AG09309 (cell line): ENCODE measurements at places on chromosomes 2 and 18.

- DNase-seq, result no peak
Observed at GRCh38 chr2:85017411-85018048, 46.6 kb downstream of the KCMF1 start.

DNA sequence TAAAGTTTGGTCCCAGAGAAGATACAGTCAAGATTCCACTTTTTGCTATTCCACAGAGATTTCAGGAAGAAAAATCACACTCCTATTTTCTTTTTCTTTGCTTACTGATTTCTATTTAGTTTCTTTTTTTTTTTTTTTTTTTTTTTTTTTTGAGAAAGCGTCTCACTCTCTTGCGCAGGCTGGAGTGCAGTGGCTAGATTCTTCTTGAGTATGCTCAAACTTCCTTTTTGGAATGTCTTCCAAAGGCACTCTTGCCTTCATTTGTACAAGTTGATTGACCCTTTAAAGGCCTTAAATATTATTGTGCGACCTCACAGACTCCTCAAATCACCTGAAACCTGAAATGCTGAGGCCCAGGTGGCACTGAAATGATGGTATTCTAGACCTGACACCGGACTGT, 9.6 kb downstream of the SCN1A start:
- no peak for DNase-seq

- DNase-seq, result no peak
Observed at GRCh38 chr2:78093436-78093835, 571.3 kb upstream of the LRRTM4 start.

- DNase-seq, result no peak
Observed at GRCh38 chr2:68237976-68238580, 14.3 kb downstream of the PPP3R1 start.

DNA sequence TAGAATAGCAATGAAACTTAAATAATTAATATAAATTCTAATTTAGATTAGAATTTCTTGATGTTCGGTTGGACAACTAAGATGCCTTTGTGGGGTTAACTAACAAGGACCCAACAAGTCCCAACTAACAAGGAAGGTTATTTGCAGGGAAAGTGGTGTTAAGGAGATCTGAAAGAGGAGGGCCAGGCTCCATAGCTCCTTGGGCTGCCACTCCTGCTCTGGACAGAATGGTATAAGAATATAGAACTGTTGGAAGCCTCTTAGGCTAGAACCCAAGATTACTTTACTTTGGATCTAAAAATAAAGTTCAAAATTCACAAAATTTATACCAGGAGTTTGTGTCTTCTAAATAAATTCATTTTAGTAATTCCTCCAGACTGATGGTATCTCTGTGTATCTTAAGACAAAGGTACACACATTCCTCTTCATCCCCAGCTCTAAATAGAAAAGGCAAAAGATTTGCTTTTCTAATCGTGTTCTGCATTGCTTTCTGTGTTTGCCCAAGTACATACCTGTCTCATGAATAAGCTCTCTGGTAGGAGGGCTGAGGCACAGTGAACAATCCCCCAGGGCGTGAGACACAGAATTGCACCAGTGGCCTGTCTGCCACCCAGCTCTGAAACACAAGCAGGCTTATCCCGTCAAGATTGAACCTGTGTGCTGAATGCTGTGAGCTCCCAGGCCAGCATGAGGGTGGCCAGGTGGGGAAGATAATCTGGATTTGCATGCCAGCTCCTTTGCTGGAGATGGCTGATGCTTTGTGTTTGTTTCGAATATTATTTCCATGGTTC, 176.0 kb downstream of the ACKR3 start:
- DNase-seq, result peak; percentile 39

GRCh38 chr2:175792199-175792598, 209.9 kb downstream of the LNPK start:
- DNase-seq, result peak; percentile 2

- no peak for DNase-seq
Observed at GRCh38 chr18:24273596-24273995, 124.0 kb downstream of the OSBPL1A start.

- no peak for DNase-seq
Observed at GRCh38 chr2:191980483-191980882, 133.6 kb upstream of the CAVIN2 start.

GRCh38 chr2:52289741-52290140, 1257.8 kb upstream of the NRXN1 start:
- DNase-seq, result no peak

DNA sequence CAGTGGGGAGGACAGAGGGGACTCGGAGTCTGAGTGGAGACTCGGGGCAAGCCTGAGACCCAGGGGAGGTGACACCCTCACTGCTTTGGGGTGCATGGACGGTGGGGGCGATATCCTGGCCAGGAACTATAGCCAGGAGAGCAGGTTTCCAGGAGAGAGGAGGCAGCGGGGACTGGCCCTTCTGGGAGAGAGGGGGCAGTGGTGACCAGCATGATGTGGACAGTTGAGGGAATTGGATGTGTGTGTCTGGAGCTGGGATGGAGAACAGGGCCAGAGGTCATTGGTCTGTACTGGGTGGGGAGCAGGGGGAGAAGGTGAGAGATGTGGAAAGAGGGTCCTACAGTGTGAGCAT, 63.6 kb downstream of the ACKR3 start:
- no peak for DNase-seq

GRCh38 chr2:210387074-210387473, 72.1 kb upstream of the MYL1 start:
- DNase-seq, result no peak

- no peak for DNase-seq
Observed at GRCh38 chr2:71070294-71071093, 2.0 kb downstream of the NAGK start.

- no peak for DNase-seq
Observed at GRCh38 chr2:2981000-2981399, 396.6 kb downstream of the EIPR1 start.

- no peak for DNase-seq
Observed at GRCh38 chr18:80067897-80068296, 33.7 kb downstream of the RBFA start.

GRCh38 chr2:241981076-241981700, 111.7 kb downstream of the RTP5 start:
- DNase-seq, result no peak

DNA sequence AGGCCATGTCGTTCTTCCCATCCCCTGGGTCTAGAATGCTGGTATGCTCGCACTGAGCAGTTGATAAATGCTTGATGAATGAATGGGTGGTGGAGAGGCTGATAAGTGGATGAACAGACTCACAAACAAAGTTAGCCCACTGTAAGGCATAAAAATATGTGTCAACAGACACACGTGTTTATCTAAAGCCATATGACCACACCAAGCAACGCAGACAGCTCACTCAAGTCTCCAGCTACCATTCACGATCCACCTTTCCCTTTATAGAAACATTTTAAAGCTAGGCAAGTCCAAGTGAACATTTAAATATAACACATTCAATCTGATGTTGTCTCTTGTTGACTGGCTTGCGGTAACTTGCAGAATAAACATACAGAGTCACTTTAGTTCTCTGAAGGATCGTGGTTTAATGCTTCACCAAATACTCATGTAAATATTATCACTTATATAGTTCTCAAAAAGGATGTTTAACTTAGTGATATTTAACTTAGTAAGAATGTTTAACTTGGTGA, 105.5 kb downstream of the NOL10 start:
- DNase-seq, result no peak

- no peak for DNase-seq
Observed at GRCh38 chr2:123363826-123364225, 661.3 kb upstream of the CNTNAP5 start.

DNA sequence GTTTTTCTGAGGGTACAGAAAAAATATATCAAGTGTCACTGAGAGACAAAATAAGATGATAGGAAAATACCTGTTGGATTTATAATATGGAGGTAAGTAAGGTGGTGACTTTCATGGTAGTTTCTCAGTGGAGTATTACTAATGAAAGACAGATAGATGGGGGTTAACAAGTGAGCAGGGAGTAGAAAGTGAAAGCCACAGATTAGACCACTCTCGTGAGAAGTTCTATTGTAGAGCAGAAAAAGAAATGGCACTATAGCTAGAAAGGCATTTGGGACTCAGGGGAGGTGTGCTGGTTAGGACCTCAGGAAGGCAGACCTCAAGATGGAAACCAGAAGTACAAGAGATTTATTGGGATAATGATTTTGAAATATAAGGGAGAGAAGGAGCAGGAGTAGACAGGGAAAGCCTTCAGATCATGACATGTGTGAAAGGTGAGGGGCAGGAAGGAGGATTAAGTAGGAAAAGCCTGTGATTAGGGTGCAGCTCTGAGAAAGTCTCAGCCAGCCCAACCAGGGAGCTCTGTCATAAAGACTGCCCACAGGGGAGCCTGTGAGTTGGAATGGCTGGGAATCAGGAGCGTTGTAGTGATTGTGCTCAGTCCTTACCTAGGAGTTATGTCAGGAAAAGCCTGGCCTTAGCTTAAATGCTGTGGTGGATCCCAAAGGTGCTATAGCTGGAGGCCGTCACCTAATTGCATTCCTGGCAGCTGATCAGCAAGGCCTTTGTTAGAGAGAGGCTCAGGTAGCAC, 198.1 kb downstream of the IKZF2 start:
- no peak for DNase-seq

DNA sequence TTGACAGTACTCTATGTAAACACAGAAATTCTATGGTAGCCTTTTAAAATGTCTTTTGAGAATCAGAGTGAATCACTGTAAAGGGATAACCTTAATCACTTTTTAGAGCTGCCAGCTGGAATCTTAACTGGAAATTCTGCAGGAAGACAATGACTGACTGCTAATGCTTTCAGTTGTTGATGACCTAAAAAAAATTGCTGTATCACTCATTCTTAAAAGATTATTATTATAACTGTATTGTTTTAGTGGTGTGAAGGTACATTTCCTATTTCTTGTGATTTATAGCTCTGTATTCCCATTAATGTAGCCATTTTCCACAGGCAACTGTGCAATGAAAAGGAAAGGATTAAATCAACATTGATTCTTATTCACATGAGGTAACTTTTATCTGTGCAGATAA, 260.5 kb downstream of the CALCRL start:
- DNase-seq, result no peak
